NCI-H1092 (cell line): ENCODE measurements at places on chromosomes 11 and 22.

GRCh38 chr11:64637334-64638017, 46.5 kb downstream of the SLC22A12 start:
- DNase-seq, result no peak

DNA sequence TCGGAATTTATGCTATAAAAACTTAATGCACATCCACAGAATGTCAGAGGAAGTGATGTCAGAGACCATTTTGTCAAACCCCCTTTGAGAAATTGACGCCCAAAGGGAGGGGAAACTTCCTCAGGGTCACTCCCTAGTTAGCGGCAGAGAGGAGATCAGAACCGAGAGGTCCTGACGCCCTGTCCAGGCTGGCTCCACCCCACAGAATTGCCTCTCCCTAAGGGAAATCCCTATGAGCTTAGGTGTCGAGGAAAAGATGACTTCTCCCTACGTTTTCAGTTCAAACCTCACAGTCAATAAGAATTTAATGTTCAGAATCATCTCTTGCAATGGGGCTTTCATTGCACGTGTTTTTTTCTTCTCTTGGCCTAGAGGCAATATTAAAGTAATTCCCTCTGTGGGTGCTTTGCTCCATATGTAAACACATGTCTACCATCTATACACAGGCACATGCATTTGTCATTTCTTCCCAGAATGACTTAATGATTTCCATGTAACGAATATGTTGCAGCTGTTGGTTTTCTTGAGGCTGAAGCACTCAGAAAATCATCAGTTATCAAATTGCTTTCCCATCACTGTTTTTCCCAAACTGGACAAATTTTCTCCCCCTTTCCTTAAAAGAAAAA, 148.7 kb upstream of the TIMP3 start:
- DNase-seq, result no peak

- DNase-seq, result no peak
These were observed 8.9 kb upstream of the MAPK11 start for GRCh38 chr22:50278956-50279619.

GRCh38 chr11:65130631-65131416, 3.5 kb downstream of the SYVN1 start:
- DNase-seq, result no peak

- no peak for DNase-seq
These were observed 43.7 kb downstream of the RAB6A start for GRCh38 chr11:73717136-73717535.

GRCh38 chr11:125263268-125263790, 98.8 kb downstream of the PKNOX2 start:
- DNase-seq, result peak; percentile 16

GRCh38 chr22:24386937-24387471, 40.4 kb upstream of the ADORA2A start:
- DNase-seq, result no peak

DNA sequence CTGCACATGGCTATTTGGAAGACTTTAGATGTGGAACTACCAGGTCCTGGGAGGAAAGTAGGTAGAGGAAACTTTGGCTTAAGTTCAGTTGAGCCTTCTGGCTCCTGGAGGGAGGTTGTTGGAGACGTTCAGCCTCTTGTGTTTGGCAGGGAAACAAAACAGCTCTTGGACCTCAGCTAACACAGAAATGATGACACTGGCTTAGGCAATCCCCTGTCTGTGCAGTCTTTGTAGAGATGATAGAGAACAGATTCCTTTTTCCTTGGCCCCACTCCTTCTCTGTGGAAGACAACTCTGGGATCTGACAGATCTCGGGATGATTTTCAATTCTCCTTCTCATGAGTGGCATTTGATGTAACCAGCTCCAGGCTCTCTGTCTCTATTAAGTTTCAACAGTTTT, 428.5 kb downstream of the TMEM135 start:
- no peak for DNase-seq

DNA sequence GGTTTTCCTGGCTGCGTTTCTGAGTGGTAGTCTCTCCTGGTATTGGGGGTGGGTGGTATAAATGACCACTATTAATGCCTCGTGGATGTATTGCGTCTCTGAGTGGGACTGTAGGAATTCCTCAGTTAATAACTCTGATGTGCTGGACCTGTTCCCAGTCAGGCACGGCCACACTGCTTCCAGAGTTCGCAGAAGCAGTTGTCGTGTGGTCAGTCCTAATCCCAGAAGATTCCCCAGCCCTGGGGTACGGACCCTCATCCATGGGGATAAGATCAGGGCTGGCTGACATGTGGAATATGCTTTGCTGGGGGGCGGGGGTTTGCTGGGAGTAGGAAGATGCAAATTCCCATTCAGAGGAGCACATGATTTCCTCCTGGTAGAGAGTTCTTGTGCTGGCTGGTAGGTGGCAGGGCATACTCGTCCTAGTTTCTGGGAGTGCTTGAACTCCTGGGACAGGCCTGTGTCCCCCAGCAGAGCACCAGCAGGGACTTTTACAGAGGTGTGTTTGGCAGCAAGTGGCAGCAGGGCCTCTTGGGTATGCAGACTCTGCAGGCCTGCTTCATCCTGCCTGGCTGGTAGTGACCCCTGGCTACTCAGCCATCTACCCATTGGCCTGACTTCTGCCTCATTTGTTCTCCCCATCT, 157.4 kb downstream of the NAV2 start:
- no peak for DNase-seq

GRCh38 chr11:88414385-88414861, 76.9 kb upstream of the CTSC start:
- peak; percentile 46 for DNase-seq

GRCh38 chr11:105589346-105589745, 20.5 kb upstream of the GRIA4 start:
- no peak for DNase-seq

- DNase-seq, result no peak
These were observed 23.4 kb downstream of the SLN start for GRCh38 chr11:107688322-107688918.

- DNase-seq, result no peak
These were observed 331.1 kb upstream of the B3GAT1 start for GRCh38 chr11:134742956-134743819.

DNA sequence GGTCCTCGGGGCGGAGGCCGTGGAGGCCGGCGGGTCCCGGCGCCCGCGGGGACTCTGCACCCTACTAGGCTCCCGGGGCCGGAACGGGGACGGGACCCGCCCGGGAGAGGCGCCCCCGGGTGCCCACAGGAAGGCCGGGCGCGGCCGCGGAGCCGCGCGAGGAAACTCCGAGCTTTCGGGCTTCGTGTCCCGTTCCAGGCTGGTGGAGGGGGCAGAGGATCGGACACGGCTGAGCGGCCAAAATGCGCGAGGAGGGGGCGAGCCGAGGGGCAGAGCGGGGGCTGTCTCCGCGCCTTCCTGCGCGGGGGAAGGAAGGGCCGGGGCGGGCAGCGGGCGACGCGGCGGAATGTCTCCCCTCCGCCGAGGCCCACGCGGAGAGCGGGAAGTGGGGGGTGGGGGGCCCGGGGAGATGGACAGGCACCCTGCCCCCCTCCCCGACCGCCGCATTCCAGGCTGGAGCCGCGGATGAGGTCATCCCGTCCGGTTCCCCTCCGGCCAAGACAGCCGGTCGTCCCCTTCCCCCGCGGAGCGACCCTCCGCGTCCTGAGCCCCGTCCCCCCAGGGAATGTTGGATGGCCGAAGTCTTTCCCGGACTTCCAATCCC, 430 bp downstream of the CDC42EP1 start:
- no peak for DNase-seq

- DNase-seq, result no peak
These were observed 20.2 kb downstream of the TTC17 start for GRCh38 chr11:43378897-43379296.

DNA sequence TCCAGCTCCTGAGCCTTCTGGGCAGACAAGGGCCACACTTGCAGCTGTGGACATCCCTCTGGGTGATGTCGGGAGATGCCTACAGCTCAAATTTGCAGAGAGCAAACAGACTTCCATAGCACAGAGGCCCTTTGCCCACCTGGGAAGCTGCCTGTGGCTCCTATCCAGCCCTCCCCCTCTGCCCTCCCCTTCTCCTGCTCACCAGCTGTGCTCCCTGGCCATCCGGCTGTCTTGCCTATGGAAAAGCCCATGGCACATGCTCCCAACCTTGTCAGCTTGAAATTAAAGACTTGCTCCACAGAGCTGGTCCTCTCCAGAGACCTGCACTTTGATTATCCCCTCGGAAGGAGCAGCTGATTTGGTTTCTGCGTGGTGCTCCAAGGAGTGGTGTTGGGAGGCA, 118.9 kb upstream of the NECTIN1 start:
- no peak for DNase-seq

DNA sequence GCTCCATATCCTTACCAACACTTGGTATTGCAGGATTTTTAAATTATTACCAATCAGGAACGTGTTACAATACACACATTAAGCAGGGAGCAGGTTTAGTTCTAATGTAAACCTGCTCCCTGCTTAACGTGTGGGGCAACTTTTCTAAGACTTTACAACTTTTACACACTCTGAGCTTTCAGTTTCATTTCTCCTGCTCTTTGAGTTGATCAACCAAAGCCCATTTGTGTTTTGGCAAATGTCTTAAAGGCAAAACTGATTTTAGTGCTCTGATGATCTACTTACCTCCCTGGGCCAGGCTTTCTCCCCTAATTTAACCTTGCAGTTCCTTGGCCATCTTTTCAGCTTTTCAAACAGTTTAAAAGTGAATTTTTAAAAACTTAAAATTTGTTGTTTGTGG, 70.9 kb downstream of the ZBTB44 start:
- no peak for DNase-seq

- DNase-seq, result no peak
These were observed 364.1 kb upstream of the PITPNB start for GRCh38 chr22:28283068-28283654.

- DNase-seq, result no peak
These were observed 20.3 kb upstream of the MYRF start for GRCh38 chr11:61731952-61732675.

DNA sequence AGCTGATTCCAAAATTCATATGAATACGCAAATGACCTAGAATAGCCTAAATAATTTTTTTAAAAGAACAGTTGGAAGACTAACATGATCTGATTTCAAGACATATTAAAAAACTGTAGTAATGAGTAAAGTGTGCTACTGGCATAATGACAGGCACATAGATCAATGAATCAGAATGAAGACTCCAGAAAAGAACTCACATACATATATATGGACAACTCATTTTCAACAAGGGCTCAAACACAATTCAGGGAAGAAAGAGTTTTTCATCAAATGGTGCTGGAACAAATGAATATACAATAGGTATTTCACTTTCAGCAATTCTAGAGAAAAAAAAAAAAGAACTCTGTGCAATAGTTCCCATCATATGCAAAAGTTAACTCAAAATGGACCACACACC, 33.7 kb downstream of the BTBD10 start:
- DNase-seq, result no peak

DNA sequence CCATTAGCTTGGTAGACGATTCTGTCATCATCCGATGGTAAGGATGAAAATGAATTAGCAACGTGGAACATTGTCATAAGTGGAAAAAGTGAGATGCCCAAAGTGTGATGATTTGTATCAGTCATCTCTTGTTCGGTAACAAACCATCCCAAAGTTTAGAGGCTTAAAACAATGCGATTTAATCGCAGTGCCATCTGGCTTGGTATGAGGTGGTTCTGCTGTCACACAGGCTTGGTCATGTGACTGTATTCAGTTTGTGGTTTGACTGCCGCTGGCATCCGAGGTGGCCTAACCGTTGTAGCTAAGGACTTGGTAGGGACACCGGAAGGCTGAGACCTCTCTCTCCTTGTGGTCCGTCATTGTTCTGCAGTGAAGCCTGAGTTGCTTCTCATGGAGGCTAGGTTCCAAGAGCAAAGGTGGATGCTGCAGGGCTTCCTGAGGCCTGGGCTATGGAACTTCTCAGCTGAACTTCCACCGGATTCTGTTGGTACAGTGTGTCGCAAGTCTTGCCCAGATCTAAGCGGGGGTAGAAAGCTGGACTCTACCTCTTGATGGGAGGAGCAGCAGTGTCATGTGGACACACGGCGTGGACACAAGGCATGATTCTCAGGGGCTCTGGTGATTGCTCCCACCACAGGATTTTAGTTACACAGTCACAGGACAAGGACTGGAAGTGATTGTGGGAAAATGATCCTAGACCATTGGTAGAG, 36.3 kb downstream of the BCR start:
- DNase-seq, result no peak

GRCh38 chr11:87739766-87740165, 435.5 kb downstream of the RAB38 start:
- DNase-seq, result no peak

DNA sequence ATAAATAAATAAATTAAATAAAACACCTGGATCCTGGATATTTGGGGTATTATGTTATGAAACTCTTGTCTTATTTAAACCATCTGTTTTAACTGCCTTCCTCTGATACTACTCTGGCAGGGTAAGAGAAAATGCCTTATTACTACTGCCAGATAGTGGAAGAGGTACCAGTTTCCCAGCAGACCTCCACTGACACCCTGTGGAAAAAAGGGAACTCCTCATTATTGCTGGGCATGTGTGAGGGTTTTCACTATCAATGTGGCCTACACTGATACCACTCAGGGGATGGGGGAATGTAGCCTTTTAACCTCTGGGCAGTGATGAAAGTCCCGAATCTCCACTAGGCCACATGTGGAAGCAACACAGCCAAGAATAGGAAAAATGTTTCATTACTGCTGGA, 121.0 kb downstream of the LUZP2 start:
- no peak for DNase-seq

DNA sequence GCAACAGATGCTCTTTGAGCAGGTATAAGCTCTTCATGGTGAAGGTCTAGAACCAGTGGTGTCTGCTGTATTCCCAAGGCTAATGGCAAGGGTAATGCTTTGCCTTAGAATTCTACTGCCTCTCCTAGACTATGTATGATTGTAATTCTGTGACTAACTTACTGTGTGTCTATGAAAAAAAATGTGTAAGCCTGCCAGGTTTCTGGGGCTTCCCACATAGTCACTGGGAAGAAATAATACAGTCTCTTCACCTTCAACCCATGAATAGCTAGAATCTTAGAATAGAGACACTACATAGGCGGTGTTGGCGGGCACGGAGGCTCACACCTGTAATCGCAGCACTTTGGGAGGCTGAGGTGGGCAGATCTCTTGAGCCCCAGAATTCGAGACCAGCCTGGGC, 84.1 kb downstream of the C11orf91 start:
- DNase-seq, result no peak
